ENCODE measurements at places on chromosomes 6 and 20.

DNA sequence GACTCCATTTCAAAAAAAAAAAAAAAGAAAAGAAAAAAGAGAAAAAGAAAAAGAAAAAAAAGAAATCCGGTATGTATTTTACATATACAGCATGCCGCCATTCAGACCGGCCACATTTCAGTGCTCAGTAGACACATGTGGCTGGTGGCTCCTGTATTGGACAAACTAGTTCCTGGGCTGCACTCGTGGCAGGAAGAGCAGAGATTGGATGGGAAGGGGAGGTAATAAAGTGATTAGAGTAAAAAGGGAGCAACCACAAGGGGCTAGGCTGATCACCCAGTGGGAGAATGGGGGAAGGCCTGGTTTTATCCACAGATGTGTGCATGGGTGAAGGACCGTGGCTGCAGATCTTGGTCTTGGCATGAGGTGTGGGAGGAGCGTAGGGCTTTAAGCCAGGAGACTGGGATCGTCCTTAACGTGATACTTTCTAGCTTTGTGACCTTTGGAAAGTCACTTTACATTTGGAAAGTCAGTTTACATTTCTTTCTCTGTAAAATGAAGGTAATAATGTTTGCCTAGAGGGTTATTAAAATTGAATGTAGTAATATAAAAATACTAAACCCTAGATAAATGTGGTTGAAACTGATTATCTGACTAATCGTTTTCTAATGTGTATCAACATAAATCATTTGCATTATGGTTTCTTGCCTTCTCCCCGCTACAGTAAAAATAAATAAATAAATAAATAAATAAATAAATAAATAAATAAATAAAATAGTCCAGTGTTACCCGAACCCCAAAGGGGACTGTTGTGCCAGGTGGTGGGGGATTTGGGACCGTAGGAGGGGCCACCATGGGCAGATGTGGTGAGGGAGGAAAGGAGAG lies 869 bp upstream of the TRIM15 start:
- DNase-seq: no peak

- no peak for DNase-seq
Observed at GRCh38 chr6:143058987-143059386, 1.7 kb upstream of the AIG1 start.

GRCh38 chr6:82251942-82252341 lies 4.4 kb upstream of the IBTK start:
- DNase-seq: peak; percentile 37

- DNase-seq: no peak
Observed at GRCh38 chr6:142446168-142446567, 144.4 kb downstream of the ADGRG6 start.

GRCh38 chr6:149223120-149223903 lies 94.2 kb upstream of the TAB2 start:
- DNase-seq: no peak

DNA sequence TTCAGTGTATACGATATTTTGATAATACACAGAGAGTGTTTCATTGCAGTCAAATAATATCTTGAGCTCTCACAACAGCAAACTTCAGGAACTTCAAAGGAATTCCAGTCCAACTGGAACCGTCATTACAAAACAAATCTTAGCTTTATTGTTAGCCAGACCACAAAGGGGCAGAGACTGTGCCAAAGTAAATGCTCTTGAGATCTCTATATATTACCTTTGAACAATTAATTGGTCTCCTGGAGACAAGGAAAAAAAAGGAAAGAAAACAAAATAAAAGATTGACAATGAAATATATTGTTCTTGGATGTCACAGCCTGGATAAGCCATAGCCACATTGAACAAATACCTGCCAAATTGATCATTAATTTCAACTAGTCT lies 70.0 kb downstream of the FOXC1 start:
- no peak for DNase-seq

GRCh38 chr6:33590531-33591198 lies 10.6 kb upstream of the BAK1 start:
- no peak for DNase-seq

DNA sequence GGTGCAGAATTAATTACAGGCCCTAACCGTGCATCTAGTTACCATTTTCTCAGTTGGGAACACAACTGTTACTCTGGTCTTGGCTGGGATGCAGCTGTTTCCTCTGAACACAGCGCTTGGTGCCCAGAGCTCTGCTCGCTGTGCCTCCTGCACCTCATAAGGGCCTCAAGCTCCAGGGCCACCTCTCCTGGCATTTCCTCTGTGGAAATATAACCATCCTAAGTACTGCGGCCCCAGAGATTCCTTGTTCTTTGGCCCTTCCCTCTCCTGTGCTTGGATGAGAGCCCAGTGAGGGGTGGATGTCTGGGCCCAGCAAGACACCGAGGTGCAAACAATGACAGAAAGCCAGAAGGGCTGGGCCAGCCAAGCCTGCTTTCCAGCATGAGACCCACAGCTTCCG lies 169.9 kb upstream of the CST7 start:
- no peak for DNase-seq

DNA sequence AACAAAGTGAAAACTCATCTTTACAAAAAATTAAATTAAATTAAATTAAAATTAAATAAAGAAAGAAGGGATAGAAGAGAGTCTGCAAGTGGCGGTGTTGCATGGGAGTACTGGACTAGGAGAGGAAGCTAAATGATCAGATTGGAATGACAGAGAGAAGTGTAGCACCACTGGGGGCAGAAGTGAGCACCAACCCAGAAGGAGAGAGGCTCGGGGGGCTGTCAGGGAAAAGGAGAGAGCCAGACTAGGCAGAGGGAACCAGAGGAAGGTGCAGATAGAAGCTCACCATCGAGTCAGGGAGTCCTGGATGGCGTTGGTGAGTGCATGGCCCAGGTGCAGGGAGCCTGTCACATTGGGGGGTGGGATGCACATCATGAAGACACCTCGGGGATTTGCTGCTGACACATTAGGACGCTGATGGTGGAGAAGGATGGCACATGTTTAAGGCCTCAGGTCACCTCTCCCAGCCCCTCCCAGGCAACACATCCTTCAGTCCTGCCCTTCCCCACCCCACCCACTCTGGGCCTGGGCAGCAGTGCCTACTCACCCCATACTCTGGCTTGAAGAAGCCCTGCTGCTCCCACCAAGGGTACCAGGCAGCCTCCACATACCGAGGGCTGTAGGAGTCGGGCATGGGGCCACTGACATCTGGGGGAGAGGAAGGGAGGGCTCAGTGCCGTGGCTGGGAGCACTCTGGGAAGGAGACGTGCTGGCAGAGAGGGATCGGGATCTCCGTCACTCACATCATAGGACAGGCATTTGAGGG lies 4.0 kb downstream of the VARS1 start:
- peak; percentile 55 for DNase-seq

DNA sequence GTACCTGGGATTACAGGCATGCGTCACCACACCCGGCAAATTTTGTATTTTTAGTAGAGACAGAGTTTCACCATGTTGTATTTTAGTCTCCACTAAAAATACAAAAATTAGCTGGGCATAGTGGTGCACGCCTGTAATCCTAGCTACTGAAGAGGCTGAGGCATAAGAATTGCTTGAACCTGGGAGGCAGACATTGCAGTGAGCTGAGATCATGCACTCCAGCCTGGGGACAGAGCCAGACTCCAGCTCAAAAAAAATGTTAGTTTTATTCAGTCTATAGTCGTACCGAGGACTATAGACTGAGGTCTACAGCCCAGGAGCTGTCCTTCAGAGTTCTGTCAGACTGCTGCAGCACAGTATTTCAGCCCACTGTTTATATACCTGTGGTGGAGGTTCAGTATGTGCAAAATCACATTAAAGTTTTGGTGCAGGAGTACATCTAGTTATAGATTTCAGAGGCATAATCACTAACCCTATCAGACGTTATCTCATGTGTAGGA lies 3.6 kb upstream of the CASP8AP2 start:
- DNase-seq: peak; percentile 57
